Activated naive CD4-positive, alpha-beta T cell treated with anti-CD3 and anti-CD28 coated beads, Interleukin-2, amount 50 U/mL, for 72 hours (primary cell): ENCODE measurements at places on chromosomes 16 and 17. TPM values are rescaled to one million over a fixed set of nuclear protein-coding genes. Genes with fewer than 3 reads are reported as not detected.
A peak's percentile ranks its signal among the peaks of the same experiment; 100 is the strongest.

The KRTAP4-4 gene
- total RNA-seq, result not detected

The TBC1D3E gene
- total RNA-seq, result not detected

- DNase-seq, result no peak
Measured at GRCh38 chr16:1909561-1910231, 8.5 kb downstream of the HS3ST6 start.

DNA sequence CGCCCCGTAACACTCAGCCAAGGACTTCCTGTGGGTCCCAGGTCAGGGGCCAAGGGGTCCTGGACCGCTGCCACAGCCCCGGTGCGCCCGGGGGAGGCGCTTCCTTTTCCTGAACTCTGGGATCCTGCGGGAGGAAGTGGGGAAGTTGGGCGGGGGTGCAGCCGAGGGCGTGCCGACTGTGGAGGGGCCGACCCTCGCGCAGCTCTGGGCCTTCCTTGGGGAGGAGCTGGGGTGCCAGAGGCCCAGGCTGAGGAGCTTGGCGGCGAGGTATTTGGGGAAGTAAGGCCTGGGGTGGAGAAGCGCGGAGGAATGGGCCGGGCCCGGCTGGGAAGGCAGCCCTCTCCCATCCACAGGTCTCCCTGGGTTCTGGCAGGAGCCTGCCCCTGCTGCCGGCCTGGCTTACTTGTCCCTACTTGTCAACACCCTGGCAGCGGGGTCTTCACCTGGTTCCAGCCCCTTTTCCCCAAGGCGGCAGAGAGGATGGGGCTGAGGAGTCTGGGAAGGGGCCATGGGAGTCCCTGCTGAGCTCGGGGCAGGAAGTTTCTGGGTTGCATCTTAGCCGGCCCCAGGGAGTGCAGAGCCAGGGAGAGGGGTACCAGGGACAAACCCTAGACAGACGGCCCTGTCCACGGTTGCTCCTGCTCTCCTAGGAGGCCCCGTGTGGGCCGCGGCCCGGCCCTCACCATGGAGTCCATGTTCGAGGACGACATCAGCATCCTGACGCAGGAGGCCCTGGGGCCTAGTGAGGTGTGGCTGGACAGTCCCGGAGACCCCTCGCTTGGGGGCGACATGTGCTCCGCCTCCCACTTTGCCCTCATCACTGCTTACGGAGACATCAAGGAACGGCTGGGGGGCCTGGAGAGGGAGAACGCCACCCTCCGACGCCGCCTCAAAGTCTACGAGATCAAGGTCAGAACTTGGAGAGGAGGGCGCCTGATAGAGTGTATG is 1.7 kb downstream of the TBKBP1 start:
- no peak for DNase-seq

DNA sequence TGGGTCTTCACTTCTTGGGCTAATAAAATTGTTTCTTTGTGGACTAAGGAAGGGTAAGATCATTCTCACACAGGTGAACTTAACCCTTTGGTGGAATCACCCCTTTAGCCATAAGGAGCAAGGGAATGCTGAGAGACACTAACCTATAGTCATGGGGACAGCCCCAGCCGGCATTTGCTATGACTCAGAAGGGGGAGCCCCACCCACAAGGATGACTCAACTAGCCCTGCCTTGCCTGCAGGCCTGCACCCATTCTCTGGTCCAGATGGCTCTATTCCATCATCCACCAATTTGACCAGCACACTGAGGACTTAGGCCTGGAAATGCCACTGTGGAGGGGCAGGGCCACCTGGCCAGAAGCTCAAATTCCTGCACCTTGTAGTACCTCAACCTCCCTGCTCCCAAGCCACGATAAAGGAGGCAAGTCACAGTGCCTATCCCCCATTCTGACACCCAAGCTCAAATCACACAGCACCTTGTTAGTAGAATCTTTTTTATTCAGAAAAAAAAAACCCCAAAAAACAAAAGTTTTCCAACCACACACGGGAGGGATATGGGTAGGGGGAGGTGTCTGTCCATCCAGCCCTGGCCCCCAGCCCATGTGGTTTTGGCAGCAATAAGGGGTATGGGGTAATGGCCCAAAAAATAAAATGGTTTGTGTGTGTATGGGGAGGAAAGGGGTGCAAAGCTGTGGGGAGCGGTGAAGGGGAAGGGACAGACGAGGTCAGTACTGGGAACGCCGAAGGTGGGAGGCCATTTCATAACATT is 3.0 kb downstream of the PFN1 start:
- peak; percentile 89 for DNase-seq
